Colonic mucosa (tissue), 4 donors: ENCODE measurements at places on chromosomes 7 and 10. TPM values are rescaled to one million over a fixed set of nuclear protein-coding genes. Genes with fewer than 3 reads are reported as not detected.

- no peak for DNase-seq
These were observed 27.8 kb downstream of the ZNF33A start for GRCh38 chr10:38038107-38038931.

Gene TRIM73
- 2.1 TPM for total RNA-seq

DNA sequence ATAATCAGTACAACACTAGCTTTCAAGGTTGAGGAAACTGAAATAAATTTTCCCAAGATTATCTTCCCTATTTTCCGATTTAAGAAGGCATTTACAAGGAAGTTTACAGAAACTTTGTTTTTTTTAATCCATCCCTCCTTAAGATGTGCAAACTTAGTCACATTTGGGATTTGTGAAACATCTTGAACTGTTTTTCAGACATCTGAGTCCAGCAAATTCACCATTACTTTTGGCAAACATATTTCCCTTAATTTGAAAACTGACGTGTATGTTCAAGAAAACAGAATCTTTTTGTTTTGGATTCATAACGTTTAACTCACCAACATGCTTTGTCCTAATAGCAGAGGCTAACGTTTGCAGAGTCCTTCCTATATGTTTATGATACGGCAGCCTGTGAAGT, 19.5 kb downstream of the GLI3 start:
- no peak for DNase-seq

Gene TRPV5
- total RNA-seq, result not detected

- DNase-seq, result no peak
These were observed 3.4 kb upstream of the NRG3 start for GRCh38 chr10:81871558-81871957.
